Activated CD8-positive, alpha-beta memory T cell treated with anti-CD3 and anti-CD28 coated beads, Interleukin-2, amount 50 U/mL, for 48 hours (primary cell): ENCODE measurements at places on chromosomes 16 and 17.
A peak's percentile ranks its signal among the peaks of the same experiment; 100 is the strongest.

DNA sequence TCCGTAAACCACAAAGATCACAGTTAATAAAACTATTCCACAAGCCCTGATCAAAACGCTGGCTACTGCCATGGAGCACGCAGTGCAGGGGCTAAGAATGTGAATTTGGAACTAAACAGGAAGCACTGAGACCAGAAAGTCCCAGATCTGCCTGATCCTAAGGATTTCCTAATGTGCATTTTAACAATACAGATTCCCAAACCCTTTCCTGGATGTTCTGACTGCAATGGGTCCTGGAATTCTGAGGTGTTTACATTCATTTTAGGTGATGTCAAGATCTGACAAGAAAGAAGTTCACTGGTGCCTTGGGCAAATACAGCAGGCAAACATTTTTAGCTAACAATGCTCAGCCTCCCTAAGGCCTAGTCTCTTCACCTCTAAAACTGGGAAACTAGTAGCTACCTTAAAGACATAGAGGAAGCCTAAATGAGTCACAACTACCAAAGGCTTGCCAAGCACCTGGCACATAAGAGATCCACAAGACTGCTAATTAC, 10.3 kb downstream of the NSMCE1 start:
- DNase-seq: no peak

- no peak for DNase-seq
Observed at GRCh38 chr16:73663720-73664119, 615.8 kb upstream of the ZFHX3 start.

DNA sequence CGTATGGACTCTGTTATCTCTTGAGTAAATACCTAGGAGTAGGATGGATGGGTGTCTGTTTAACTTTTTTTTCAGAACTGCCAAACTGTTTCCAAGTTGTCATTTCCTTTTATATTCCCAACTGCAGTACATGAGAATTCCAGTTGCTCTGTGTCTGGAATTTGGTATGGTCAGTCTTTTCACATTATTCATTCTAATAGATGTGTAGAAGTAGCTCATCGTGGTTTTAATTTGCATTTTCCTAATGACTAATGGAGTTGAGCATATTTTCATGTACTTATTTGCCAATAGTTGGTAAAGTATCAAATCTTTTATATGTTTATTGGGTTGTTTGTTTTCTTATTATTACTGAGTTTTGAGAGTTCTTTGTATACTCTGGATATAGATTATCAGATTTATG, 27.0 kb downstream of the MRTFB start:
- DNase-seq: no peak

DNA sequence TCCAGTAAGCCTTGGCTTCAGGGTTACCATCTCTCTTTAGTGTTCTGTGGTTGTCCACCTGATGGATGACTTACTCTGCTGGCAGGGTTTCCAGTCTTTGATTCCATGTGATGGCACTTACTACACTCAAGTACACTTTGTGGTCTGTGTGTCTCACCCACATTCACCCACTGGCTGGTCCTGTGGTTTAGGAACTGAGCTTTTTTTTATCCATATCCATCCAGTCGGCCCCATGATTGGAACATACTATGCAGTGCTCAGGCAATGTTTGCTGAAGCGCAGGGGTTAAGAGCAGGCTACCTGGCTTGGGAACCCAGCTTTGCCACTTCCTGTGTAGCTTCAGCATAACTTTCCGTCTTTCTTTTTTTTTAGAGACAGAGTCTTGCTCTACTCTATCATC, 2.8 kb upstream of the FUS start:
- peak; percentile 70 for DNase-seq

GRCh38 chr17:76736349-76737081, 616 bp downstream of the SRSF2 start:
- peak; percentile 84 for DNase-seq

- peak; percentile 67 for DNase-seq
Observed at GRCh38 chr16:10878644-10879501, 1.9 kb downstream of the CIITA start.

- DNase-seq: no peak
Observed at GRCh38 chr17:52047086-52047485, 111.4 kb downstream of the CA10 start.

- no peak for DNase-seq
Observed at GRCh38 chr17:65504141-65504540, 57.3 kb downstream of the AXIN2 start.

DNA sequence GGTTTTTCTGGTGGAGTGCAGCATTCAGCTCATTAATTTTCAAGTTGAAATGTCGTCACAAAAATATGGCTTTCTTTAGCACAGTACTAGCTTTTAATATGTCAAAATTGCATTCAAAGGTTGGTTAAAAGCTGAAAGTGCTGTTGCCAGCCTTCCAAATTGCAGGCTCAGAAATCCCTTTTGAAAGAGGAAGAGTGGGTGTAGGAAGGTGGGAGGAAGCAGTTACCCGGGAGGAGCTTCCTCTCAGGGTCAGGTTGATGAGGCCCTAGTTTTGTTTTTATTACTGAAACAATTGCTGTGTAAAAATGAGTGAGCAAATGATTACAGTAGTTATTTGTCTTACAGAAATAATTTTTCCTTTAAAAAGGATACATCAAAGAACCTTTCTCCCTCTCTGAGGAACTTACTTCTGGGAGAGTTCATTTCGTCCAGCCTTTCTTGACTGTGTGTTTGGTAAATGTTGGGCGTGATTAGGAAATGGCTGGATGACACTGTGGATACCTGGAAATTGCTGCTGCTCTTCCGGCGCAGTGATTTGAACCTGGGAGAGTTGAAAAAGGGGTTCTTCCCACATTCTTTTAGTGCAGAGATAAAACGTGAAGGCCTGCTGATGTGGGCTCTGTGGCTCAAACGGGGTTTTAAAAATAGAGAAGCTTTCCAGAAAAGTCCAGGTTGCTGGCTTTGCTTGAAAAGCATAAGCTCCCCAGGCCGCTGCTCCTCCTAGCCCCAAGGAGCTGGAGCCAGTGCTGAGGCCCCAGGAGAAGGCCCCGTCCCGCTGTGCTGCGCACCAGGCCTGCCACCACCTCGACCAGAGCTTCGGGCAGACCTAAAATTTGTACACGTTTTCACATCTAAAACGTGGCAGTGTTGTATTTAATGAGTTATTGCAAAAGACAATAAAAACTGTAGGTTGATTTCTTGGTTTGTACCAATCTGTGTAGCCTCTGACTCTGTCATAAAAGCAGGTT, 41.7 kb downstream of the SEC14L1 start:
- no peak for DNase-seq

GRCh38 chr16:75237398-75238131, 13.9 kb downstream of the BCAR1 start:
- no peak for DNase-seq

GRCh38 chr16:67268136-67268579, 11.2 kb upstream of the PLEKHG4 start:
- DNase-seq: no peak

DNA sequence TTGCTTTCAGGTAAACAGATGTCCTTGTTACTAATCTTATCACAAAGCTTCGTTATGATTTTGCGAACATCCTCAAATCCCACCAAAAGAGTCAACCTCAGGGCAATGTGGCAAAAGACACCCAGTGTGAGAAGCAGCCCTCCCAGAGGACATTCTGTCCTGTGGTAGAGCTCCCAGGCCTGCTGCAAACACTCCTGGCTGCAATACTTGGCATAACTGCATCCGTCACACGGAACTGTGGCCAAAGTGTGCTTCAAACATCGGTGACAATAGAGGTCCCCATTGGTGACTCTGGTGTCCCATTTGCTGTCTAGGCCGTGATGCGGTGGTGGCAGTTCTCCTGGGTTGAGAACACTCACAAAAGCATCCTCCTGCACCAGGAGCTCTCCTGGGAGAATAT, 29.5 kb downstream of the SMYD4 start:
- DNase-seq: no peak

- DNase-seq: peak; percentile 66
Observed at GRCh38 chr17:64063766-64064224, 43.4 kb upstream of the ICAM2 start.

DNA sequence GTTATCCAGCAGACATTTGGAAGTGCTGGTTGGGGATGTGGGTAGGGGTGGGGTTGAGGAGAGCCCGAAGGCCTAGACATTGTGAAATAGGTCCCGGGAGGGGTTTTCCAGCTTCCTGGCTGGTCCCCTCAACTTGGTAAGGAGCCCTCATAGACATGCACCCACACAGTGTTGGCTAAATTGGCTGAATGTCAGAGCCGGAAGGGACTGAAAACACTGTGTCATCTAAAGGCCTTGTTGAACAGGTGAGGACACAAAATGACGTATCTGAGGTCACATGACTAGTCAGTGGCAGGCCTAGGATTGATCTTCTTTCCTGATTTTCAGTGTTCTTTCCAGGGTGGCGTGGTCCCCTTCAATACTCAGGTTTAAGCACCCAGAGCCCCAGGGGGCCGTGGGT, 27.6 kb downstream of the ITGB3 start:
- no peak for DNase-seq

DNA sequence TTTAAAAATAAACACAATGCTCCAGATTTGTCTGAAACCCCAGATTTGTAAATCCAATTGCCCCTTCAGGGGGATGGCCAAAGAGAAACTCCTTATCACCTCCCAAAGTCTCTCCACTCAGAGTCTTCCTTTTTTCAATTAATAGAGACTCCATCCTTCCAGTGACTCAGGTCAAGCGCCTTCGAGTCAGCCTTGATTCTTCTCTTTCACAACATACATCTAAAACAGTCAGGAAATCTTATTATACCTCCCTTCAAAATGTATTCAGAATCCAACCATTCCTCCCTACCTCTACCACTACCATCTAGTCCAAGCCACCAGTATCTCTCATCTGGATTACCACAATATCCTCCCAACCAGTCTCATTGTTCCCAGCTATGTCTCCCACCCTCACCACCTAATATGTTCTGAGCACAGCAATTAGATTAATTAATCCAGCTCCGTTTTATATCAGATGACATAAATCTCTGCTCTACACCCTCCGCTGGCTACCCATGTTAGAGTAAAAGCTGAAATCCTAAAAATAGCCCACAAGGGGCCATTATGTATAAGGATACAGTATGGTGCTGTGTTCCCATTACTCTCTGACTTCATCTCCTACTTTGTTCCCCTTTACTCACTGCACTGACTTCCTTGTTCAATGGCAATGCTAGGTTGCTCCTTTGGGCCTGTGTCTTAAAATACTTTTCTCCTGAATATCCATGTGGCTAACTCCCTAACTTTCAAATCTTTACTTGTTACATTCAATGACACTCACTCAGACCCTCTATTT, 11.8 kb downstream of the SIAH1 start:
- DNase-seq: no peak

- no peak for DNase-seq
Observed at GRCh38 chr17:4074831-4075495, 67.9 kb downstream of the ZZEF1 start.

- DNase-seq: no peak
Observed at GRCh38 chr17:82235056-82235774, 6.4 kb downstream of the SLC16A3 start.

- no peak for DNase-seq
Observed at GRCh38 chr16:27228621-27229501, 25.5 kb downstream of the KDM8 start.

GRCh38 chr17:60647705-60648104, 29.9 kb upstream of the BCAS3 start:
- no peak for DNase-seq

- no peak for DNase-seq
Observed at GRCh38 chr16:22969567-22969966, 155.6 kb downstream of the HS3ST2 start.

- no peak for DNase-seq
Observed at GRCh38 chr16:63461248-63461841, 1425.1 kb upstream of the CDH8 start.

DNA sequence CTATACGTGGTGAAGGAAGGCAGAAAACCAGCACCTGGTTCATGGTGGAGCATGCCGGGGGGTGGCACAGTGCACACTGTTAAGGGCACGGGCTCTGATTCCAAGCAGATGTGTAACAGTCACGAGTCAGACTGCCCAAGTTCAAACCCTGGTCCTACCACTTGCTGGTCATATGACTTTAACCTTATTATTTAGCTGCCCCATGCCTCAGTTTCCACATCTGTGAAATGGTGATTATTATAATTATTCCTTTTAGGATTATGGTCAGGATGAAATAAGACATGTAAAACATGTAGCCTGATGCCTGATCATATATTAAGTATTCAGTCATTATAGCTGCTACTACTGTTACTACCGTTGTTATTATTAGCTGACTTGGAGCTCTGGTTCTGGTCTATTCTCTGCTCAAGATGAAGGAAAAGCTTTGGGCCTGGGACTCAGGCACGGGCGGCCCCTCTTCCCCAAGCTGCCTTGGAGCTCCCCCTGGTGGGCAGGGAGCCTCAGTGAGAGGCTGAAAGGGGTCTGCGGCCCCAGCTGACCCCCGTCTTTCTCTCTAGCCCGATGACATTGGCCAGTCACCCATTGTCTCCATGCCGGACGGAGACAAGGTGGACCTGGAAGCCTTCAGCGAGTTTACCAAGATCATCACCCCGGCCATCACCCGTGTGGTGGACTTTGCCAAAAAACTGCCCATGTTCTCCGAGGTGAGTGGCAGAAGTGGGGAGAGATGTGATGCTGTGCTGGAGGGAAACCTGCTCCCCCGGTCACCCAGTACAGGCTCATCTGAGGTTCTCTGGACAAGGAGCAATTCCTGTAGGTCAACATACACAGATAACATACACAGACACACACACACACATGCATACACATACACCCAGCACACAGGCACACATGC, 14.0 kb downstream of the NR1D1 start:
- peak; percentile 85 for DNase-seq

DNA sequence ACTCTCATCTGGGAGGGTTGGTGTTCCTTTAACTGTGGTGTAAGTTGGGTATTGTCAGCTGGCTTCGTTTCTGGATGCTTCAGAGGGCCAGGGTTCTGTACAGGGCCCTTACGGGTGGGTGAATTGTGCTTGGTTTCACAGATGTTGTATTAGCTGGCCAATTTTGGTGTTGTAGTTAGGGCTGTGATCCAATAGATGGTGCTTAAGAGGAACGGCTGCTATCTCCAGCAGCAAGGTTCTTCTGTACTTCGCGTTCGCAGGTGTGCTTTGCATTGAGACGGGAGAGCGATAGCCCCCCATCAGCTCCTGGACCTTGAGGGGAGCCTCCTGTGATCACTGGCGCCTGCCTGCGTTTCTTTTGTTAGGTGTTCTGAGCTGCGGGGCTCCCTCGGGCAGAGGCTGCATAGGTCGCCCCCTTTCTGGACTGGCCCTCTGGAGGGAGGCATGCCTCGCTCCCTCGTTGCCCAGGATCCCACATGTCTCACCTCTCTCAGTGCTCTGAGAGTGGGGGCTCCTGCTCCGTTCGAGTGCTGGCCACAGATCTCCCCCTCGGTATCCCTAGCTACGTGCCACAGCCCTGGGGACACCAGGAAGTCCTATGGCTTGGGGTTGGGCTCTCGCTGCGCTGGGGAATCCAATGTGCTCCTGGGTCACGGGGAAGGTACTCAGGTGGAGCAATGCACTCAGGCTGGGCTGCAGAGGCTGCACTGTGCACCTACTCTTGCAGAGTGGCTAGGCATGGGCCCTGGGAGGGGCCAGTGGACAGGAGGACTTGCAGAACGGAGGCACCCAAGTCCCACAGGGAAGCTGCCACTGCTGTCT, 837 bp upstream of the PRDM7 start:
- DNase-seq: peak; percentile 66

DNA sequence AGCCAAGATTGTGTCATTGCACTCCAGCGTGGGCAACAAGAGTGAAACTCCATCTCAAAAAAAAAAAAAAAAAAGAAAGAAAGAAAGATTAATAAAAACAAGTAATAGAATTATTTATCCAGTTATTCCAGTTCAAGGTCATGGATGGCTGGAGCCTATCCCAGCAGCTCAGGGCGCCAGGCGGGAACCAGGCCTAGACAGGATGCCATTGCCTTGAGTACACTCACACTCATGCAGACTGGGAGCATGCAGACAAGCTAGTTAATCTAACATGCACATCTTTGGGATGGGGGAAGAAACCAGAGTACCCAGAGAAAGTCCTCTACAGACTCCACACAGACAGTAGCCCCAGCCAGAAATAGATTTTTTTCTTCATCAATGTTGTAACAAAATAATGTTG, 17.9 kb downstream of the PDP2 start:
- no peak for DNase-seq
